ENCODE measurements at places on chromosomes 4 and X.
A peak's percentile ranks its signal among the peaks of the same experiment; 100 is the strongest.

- no peak for DNase-seq
Observed at GRCh38 chrX:91331476-91331875, 103.2 kb upstream of the PABPC5 start.

DNA sequence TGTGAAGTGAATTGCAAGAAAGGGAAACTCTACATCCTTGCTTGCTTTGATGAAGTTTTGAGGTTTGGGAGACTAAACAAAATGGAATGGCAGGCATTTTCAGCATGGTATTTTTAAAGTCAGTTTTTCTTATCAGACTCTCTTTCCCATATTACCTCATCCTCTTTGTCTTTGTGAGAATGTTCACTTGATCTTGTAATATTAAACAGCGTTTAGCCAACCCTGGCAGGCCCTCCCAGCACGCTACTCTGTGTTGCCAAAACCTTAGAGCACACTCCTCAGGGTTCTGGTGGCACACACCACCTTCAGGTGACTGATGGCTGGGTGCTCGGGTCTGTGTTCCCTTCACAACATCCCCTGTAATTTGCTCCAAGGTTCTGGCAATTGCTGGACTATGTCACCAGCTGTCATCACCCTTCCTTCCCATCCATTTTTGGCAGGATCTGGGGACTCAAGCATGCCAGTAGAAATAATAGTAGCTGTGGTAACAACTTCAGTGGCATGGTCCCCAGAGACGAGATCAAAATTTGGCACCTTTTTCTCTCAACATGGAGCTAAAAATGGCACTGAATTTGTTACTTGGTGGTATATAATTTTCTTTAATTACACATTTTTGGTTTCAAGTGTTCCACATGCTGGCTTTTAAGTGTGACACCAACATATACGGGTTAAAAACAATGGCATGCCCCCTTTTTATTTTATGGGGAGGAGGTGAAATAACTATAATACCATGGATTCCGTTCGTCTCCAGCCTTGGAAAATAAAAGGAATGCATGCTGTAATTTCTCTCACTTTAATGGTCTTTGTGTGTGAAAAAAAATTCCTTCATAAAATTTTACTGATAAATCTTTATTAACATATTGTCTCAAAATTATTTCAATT, 273.1 kb downstream of the DCTD start:
- peak; percentile 74 for DNase-seq

- DNase-seq, result no peak
Observed at GRCh38 chr4:88029556-88029955, 22.1 kb downstream of the PKD2 start.

- DNase-seq, result no peak
Observed at GRCh38 chr4:7313347-7313811, 121.0 kb downstream of the SORCS2 start.

Measured in AG04449 (cell line).